Caki2 (cell line): ENCODE measurements at places on chromosomes 7 and 10. TPM values are rescaled to one million over a fixed set of nuclear protein-coding genes. Genes with fewer than 3 reads are reported as not detected.

GRCh38 chr7:123714296-123715080 lies 34.3 kb downstream of the WASL start:
- DNase-seq: no peak

- no peak for DNase-seq
Observed at GRCh38 chr10:17423632-17424186, 30.7 kb downstream of the ST8SIA6 start.

DNA sequence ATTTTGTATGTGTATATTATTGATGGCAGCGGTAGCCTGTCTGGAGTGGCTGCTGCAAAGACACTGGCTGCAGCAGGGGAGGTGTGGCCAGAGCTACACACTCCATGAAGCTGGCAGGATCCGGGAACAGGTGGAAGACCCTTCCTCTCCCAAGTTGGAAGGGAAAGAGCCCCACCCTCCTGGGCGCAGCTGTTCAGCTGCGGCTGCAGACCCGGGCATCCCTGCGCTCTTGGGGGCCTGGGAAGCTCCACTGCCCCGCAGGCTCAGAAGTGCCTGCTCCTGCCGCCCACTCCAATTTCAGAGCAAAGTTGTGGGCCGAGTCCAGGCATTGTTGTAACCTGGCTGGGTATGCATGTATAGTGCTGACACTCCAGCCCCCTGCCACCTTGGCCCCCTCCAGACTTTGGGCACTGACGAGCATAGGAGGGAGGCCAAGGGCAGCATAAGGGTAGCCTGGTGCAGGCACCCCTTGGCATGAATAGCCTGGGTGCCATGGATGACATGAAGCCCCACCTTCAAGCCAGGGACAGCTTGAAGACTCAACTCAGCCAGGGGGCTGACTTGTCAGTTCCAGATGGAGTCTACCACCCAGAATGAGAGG lies 90.7 kb upstream of the TMEM168 start:
- DNase-seq: no peak

- no peak for DNase-seq
Observed at GRCh38 chr10:91198781-91199180, 21.7 kb upstream of the PCGF5 start.

DNA sequence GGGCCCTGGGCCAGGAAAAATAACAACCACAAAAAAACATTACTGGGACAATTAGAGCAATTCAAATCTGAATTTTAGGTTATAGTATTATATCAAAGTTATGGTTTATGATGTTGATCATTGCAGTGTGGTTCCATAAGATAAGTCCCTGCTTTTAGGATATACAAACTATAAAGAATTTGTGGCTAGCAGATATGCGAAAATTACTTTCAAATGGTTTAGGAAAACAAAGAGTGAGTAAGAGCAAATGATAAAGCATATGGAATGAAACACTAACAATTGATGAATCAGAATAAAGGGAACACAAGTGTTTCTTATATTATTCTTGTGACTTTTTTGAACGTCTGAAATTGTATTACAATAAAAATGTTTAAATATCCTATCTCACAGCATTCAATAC lies 64.4 kb upstream of the HECTD2 start:
- DNase-seq: no peak

- DNase-seq: no peak
Observed at GRCh38 chr7:150986099-150986512, 4.7 kb upstream of the NOS3 start.

GRCh38 chr10:47173929-47174442 lies 126.0 kb upstream of the GDF10 start:
- no peak for DNase-seq

DNA sequence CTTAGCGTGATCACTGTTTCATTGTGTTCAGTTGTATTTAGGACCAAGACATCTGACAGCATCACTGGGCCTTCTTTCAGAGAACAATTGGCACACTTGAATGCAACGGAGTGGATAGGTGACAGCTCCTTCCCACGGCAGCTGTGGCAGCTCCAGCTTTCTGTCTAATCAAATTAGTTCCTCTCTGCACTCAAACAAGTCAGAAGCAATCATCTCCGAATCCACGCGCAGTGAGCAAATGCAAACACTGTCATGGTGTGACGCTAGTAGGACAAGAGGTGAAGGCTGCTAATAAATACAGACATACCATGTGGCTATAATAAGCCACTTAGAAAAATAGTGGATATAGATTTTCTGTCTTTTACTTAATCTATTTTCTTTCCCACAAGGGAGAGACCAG lies 542.4 kb downstream of the ACTR3B start:
- no peak for DNase-seq

GRCh38 chr7:22430457-22430856 lies 69.5 kb downstream of the STEAP1B start:
- no peak for DNase-seq

The OR13A1 gene
- not detected in 2 replicates for total RNA-seq

The LRRC18 gene
- total RNA-seq: not detected in 2 replicates

The HOGA1 gene
- 70.8 and 91.3 TPM in 2 replicates for total RNA-seq
